ENCODE measurements at places on chromosomes 16 and 17.
A peak's percentile ranks its signal among the peaks of the same experiment; 100 is the strongest.

DNA sequence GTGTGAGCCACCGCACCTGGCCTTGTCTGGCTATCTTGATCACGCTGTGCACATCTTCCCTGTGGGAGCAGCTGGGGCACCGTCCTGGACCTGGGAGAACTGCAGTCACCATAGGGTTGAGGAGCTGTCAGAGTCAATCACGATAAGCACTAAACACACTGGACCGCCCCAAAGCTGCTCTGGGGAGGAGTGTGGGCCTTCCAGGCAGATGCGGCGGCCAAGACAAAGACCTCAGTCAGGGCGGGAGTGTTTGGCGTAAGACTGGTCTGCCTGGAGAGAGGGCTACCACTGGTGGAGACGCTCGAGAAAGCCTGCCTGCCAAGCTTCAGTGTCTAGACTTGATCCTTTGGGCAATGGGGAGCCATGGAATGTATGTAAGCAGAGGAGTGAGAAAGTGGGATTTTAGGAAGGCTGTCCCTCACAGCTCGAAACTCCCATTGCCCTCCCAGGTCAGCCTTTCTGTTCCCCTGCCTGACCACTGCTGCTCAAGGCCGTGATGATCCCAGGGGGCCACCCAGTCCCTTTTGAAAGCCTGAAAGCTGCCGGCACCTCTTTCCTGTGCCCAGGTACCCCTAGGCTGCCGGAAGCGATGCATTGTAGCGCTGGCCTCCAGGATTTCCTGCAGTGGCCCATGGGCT, 29.3 kb upstream of the CIBAR2 start:
- no peak for DNase-seq

DNA sequence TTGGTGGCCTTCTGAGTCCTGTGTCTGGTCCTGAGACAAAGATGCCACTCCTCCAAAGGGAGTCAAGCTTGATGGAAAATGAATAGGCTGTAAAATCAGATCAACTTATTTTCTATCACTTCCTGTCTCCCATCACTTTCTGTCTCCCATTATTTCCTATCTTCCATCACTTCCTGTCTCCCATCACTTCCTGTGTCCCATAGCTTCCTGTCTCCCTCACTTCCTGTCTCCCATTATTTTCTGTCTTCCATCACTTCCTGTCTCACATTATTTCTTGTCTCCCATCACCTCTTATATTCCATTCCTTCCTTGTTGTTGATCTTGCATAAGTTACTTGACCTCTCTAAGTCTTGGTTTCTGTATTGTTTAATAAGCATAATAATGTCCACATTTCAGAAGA, 418.5 kb upstream of the EEF2KMT start:
- no peak for DNase-seq

GRCh38 chr17:10156948-10157607, 41.3 kb downstream of the GAS7 start:
- DNase-seq: peak; percentile 46

DNA sequence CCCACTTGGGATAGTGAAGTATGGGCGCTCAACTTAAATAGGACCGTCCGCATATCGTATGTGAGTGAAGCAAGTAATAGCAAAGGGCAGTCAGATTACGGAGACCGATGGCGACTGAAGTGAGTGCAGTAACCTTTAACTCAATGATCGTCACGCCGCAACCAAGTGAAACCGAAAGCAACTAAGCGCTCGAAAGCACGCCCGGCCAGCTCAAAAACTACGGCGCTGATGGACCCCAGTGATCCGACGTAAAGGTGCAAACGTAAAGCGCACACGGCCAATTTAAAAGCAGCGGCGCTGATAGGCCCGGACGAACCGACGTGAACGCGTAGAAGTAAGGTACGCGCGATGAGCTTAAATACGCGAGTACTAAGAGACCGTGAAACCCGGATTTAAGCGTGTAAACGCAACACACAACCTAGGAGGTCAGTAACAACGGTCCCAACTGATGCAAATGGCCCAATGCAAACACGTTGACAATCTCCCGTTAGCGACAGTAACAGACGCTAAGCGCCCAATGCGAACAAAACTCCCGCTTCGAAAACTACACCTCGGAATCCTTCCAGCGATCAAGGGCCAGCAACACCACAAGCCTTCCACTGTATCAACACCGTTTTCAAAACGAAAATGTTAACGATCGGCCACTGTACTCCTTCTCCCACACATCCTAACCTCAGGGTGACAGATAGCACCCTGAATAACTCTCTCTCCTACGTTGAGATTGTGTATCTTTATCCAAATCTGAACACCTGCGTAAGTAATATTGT, 37.9 kb upstream of the ARL4D start:
- peak; percentile 92 for DNase-seq

DNA sequence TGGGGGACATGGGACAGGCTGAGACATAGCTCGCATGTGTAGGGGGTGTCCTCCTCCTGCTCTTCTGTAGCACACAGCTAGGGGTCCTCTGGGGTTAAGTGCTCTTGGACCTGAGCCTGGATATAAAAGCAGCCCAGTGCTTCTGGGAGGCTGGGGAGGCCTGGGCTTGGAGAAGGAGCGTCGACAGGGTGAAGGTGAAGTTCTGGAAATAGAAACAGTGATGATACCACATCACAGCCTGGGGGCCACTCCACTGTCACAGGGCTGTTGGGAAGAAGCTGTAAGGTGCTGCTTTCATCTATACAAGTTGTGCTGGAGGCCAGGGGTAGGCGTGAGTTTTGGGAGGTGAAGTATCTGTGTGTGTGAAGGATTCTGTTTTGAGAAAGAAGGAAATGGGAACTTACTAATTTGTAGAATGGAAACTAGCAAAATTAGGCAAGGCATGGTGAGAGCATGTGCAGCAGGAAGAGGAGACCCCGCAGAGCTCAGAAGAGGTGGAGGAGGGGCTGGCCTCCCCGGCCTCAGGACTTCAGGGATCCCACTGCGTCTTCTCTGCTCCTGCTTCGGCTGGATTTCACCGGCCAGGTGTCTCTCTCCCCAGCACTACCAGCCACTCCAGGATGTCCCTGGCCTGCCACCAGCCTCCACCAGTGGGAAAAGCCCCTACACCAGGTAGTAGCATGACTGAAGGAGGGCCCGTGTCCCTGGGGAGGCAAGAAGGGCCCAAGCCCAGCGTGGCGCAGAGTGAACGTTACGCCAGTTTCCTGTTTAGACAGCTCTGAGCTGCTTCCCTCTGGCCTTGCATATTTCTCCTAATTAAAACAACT, 19.4 kb downstream of the PLCG2 start:
- no peak for DNase-seq

GRCh38 chr17:40075201-40075941, 12.6 kb downstream of the THRA start:
- peak; percentile 85 for DNase-seq

GRCh38 chr16:3798838-3799237, 81.5 kb upstream of the TRAP1 start:
- DNase-seq: no peak

DNA sequence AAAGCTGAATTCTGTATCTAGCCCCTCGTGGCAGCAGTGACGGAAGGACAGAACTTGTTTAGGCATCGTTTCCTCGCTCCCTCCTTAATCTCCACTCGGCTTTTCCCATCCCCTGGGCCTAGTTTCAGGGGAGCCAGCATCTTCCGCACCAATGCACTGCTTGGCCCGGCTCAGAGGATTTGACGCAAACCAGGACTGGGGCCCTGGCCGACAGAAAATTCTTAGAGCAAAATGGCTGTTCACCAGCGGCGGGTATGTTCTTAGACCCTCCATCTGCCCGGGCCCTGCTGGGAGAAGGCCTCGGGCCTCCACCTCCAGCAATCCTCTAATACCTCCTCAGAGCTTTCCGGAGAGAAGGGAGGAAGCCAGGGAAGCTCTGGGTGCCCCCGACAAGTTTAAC, 54.6 kb downstream of the TBC1D16 start:
- DNase-seq: no peak

DNA sequence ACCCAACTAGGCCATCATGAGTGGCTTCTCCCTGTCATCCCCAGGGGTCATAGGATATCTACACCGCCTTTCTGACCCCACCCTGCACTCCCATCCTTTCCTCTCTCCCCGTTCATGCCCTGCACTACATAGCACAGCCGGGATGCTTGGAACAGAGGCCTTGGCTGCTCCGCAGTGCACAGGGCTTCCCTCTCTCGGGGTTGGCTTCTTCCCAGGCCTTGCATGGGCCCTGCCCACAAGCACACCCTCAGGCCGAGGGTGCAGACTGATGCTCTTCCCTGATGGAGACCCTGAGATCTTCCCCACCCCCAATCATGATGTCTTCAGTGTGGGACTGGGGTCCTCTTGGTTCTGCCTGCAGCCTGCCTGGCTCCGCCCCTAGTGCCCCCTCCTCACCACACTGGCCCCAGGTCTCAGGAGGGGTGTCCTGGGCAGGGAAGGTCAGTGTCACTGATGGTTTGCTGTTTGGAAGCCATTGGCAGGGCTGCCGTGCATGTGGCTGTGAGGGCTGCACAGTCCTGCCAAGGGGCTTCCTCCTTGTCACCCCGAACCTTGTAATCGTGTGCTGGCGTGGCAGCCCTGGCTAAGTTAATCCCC, 14.3 kb upstream of the NAGLU start:
- no peak for DNase-seq

DNA sequence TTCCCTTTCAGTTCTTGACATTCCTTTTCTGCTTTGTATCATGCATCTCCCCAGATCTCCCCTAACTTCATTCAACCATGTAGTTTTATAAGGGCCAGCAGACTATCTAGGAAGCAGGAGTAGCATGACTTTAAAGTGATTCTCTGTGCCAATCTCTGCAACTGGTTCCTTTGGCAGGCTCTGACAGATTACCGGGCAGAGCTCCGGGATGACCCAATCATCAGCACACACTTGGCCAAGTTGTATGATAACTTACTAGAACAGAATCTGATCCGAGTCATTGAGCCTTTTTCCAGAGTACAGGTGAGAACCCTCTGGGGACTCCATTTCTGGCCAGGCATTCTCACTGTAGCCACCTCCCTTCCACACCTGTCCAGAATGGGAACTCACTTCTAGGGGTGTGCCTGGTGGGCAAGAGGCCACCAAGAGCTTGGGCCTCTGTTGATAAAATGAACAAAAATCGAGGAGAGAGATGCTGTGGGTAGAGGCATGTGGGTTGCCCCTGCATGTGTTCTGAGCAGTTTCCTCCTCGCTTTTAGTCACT, 7.6 kb upstream of the CDK5R1 start:
- DNase-seq: no peak

DNA sequence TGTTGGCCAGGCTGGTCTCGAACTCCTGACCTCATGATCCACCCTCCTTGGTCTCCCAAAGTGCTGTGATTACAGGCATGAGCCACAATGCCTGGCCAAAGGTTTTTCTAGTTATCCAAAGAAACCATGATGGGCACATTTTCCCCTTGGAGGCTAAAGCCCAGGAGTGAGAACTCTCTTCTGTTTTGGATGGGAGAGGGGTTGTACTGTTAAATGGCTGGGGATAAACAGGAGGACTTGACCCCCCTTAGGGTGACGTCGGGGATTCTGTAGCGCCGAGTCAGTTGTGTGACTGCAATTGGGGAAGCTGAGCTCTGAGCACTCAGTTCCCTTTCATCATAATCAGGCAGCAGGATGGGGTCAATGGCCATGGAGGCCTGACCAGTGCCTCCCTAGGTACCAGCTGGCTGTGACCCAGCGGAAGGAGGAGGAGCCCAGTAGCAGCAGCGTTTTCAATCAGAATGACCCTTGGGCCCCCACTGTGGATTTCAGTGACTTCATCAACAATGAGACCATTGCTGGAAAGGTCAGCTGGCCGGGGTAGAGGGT, 4.1 kb downstream of the AOC3 start:
- no peak for DNase-seq

- DNase-seq: peak; percentile 77
Observed at GRCh38 chr16:29825145-29826044, 5.1 kb downstream of the MVP start.

GRCh38 chr17:49209061-49209571, 1.3 kb downstream of the GNGT2 start:
- no peak for DNase-seq

- peak; percentile 71 for DNase-seq
Observed at GRCh38 chr16:46884513-46885293, 541 bp downstream of the GPT2 start.

GRCh38 chr16:89944773-89945172, 3.8 kb upstream of the DEF8 start:
- DNase-seq: no peak

DNA sequence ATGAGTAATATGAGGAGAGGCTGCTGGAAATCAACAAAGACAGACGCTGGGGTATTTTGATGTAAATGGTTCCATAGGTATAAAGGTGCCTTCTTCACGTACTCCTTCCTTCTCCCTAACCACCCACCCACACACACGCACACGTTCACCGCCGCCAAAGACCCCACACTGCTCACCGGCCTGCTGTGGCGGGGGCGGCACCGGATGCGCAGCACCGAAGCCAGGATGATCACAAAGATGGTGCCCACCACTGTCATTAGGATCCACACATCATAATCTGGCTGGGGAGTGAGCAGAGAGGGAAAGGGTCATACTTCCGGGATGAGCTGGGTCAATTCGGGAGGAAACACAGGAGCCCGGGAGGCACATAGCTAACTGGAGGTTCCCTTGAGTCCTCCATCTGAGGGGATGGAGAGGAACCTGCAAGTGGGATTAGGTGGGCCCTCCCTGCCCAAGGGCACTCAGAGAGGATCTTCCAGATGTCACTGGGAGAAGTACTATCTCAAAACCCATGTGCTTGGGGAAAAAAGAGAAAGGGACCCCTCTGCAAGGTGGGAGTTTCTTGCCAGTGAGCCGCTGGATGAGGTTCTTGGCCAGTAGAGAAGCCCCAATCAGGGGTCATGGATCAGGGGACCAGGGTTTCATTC, 10.5 kb upstream of the SUPT4H1 start:
- DNase-seq: no peak

All from putamen (tissue), 1 donor.